Small intestine (tissue), 16 donors: ENCODE measurements at places on chromosomes 11 and 22.

- no peak for DNase-seq
These were observed 2.7 kb upstream of the MYRF start for GRCh38 chr11:61749591-61750217.

DNA sequence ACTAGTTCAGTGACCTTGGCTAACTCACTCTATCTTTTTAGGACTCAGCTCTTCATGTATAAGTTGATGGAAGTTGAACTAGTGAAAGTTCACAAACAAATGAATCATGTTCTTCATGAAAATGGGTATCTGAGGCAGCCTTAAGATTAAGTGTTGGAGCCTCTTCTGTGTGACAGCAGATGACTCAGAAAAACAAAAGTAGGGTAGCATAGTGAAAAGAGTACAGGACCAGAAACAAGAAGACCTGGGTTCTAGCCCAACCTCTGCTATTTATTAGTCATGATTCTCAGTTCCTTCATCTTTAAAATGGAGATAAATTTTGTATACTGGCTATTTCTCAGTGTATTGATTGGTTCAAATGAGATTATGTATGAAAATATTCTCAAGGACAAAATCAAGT, 60.2 kb downstream of the USP35 start:
- DNase-seq: no peak

- DNase-seq: no peak
These were observed 38.4 kb downstream of the GRK3 start for GRCh38 chr22:25602916-25603315.

DNA sequence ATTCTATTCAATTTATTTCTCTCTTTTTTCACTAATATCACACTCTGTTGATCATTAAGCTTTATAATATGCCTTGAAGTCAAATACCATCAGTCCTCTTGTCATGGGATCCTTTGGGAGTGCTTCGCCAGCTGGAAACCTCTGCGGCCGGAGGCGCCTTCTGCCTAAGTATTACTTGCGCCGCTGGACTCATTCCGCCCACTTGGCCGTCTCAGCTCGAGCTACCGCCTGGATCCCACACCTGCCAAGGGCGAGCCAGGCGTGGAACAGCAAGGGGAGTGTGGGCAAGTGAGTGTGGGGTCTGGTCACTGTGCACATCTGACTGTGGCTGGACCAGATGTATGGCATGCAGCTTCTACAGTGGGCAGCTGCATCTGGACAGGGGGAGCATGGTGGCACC, 9.1 kb upstream of the MAP6 start:
- no peak for DNase-seq

DNA sequence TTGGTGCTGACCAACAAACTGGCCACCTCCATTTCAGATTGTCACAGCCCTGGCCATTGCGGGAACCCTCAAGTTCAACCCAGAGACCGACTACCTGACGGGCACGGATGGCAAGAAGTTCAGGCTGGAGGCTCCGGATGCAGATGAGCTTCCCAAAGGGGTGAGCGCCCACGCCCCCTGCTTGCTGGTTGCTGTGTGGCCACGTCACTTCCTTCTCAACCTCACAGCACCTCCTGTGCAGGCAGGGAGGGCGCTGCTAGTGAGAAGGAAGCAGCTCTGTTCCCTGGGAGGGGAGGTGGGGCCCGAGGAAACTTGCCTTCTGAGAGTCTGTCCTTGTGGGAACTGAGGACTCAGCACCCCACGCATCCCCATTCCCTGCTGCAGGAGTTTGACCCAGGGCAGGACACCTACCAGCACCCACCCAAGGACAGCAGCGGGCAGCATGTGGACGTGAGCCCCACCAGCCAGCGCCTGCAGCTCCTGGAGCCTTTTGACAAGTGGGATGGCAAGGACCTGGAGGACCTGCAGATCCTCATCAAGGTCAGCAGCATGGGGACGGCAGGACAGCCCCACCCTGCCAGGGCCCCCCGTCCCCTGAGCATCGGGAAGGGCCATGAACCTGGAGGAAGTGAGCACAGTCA, 19.3 kb downstream of the POLR3H start:
- DNase-seq: no peak

GRCh38 chr11:105466582-105467228, 143.2 kb upstream of the GRIA4 start:
- no peak for DNase-seq

GRCh38 chr11:1088927-1089737, 14.5 kb downstream of the MUC2 start:
- no peak for DNase-seq

DNA sequence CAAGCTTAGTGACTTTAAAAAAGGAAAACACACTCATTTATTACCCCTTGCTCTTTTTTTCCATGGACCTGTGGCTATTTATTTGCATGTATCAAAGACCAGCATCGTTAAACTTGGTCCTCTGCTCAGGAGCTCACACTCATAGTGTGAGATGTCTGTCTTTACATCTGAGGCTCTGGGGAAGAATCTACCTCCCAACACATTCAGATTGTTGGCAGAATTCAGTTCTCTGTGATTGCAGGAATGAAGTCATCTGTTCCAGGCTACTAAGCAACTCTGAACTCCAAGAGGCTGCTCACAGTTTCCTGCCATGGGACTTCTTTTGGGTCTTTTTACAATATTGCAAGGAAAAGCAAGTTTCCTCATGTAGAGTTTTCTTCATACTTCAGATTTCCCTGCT, 138.8 kb downstream of the LRRC4C start:
- no peak for DNase-seq

GRCh38 chr11:61574611-61575010, 6.3 kb downstream of the SYT7 start:
- DNase-seq: no peak

- no peak for DNase-seq
These were observed 1024.3 kb downstream of the TBC1D22A start for GRCh38 chr22:47786650-47787290.

GRCh38 chr11:47271961-47272661, 2.2 kb downstream of the MADD start:
- peak; percentile 55 for DNase-seq

- DNase-seq: peak; percentile 74
These were observed 8.6 kb downstream of the C11orf91 start for GRCh38 chr11:33692013-33692504.

DNA sequence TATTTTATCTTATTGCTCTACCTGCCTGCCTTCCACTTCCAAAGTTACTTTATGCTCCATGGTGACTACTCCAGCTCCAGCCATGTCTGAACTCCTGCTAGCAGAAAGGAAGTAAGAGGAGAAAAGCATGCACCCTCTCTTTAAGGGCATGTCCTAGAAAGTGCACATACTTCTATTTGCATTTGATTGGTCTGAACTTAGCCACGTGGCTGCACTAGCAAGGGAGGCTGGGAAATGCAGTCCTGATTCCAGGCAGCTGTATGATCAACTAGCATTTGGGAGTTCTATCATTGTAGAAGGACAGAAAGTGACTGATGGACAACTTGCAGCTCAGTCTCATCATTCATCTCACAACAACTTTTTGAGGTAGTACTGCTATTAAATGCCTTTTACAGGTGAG, 515.7 kb downstream of the BUD13 start:
- DNase-seq: peak; percentile 28

DNA sequence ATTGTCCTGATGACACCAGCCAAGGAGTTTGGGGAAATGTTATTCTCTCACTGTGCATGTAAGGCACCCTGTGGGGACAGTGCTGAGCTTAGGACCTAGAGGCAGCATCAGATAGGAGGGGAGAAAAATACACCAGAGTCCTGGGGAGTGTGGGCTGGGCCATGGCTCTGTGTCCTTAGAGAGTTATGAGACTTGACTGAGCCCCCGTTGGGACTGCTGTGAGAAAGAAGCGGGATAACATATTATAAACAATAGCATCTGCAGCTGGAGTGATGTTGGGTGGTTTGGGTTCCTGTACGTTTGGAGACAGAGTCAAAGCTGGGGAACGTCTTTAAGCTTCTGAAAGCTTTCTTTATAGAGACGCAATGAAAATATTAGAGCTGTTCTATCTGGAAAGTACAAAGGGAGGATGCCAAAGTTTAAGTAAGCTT, 90.9 kb upstream of the CRTAM start:
- DNase-seq: no peak

DNA sequence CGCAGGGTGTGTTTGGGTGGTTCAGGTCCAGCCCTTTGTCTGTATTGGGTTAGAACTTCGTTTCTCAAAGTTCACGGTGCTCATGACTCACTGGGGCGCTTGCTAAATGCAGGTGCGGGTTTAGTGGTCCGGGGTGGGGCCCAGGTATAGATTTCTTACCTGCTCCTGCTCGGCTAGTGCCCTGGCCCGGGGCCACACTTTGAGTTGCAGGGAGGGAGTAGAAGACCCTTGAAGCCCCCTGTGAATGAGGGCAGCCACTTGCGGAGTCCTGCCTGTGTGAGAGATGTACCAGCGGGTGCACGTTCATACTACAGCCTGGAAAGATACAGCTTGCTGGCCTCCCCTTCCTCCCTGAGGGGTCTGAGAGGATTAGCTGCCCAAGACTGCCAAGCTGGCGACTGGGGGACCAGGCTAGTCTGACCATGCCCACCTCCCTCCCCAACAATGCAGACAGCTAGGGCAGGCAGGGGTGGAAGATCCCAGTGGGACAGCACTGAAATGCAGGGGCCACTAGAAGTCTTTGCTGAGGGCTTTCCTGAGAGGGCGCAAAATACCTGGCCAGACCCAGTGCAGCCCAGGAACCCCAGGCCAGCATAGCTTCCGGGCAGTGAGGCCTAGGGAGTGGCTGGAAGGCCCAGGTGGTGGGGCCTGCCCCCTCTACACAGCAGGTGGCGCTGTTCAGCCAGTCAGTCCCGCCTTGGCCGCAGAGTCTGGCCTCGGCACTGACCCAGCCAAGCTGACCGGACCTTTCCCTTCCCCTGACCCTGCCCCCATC, 5.1 kb upstream of the MYRF start:
- DNase-seq: peak; percentile 83

GRCh38 chr22:24435861-24436371, 8.5 kb downstream of the ADORA2A start:
- DNase-seq: no peak

DNA sequence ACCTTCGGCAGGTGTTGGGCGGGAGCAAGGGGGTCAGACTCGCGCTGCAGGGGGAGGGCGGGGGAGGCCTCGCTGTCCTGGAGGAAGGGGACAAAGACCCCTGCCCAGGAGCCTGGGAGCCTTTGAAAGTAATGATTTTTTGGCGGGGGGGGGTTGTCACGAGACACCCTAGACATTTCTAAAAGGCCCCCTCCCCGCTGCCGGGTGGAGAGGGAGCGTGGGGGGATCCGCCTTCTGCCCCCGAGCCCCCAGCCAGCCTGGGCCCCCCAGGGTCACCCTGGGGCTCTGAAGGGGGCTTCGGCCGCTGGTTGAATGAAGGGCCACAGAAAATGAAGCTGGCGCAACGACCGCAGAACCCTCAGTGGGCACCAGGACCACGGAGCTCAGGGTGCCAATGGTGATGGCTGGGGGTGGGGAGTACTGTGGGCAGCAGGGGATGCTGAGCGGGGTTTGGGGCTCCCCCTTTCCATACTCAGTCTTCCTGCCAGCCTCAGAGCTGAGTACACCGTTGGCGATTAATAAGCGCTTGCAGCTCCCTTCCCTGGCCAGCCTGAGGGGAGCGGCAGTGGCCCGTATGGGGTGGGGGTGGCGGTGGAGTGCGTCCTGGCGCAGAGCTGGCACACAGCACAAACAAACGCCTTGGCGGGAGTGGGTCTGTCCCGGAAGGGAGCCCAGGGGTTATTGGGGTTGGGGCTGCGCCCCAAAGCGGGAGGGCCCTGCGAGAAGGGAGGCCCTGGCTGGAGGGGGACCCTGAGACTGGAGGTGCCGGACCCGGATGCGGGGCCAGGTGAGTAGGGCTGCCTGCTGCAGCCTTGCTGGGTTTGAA, 1.2 kb upstream of the DUSP8 start:
- DNase-seq: peak; percentile 59

DNA sequence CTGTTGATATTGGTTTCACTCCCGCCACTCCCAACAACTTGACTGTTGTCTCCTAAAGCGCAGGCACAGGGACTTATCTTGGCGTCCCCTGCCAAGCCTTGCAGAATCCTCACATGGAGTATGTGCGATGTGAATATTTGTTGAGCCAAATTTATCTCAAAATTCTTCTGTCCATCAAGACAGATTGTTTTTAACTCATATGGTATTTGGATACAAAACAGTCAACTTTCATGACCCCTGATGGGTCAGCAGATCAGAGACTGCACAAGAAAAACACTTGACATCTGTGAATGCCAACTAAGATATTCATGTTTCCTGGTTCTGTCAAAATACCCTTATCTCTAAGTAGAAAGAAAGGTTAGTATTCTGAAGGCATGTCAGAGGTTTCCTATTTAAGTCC, 221.7 kb upstream of the BLID start:
- DNase-seq: no peak

- no peak for DNase-seq
These were observed 11.4 kb downstream of the TAGLN start for GRCh38 chr11:117210620-117211019.

- no peak for DNase-seq
These were observed 5.2 kb downstream of the MRGPRE start for GRCh38 chr11:3226846-3227567.

GRCh38 chr11:131070365-131070764, 154.1 kb upstream of the SNX19 start:
- DNase-seq: no peak

GRCh38 chr11:78526497-78527146, 48.0 kb downstream of the NARS2 start:
- DNase-seq: no peak

DNA sequence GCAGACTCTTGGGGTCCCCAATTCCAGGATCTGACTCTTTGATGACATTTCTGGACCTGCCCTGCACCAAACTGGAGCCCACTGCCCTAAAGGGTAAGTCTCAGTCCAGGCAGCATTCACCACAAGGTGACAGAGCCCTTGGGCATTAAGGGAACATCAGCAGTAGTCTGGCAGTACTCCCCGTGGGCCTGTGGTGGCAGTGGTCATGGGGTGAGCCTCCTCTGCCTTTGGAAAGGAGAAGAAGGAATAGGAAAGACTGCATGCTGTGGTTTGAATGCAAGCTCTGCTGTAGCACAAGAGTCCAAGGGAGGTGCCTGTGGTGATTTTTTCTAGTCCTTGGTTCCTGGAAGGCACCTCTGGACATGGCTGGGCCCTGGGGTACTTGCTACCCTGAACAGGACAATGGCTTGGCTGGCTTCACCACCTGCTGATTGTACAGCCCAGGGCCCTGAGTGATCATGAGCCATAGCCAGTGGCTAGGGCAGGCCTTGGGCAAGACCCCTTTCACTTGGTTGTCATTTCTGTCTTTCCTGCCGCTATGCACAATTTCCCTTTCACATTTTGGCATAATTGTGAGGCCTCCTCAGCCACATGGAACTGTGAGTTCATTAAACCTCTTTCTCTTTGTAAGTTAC, 160.7 kb upstream of the GRIA4 start:
- DNase-seq: no peak

- no peak for DNase-seq
These were observed 59.3 kb downstream of the PDGFD start for GRCh38 chr11:104104664-104105063.

- DNase-seq: no peak
These were observed 22.6 kb downstream of the BUD13 start for GRCh38 chr11:116750070-116750718.

GRCh38 chr22:37925330-37925729, 19.2 kb downstream of the MICALL1 start:
- no peak for DNase-seq
